COLO829 (cell line): ENCODE measurements at places on chromosomes 11 and 22.

GRCh38 chr11:40401132-40401853, 1058.2 kb downstream of the LRRC4C start:
- DNase-seq, result no peak

DNA sequence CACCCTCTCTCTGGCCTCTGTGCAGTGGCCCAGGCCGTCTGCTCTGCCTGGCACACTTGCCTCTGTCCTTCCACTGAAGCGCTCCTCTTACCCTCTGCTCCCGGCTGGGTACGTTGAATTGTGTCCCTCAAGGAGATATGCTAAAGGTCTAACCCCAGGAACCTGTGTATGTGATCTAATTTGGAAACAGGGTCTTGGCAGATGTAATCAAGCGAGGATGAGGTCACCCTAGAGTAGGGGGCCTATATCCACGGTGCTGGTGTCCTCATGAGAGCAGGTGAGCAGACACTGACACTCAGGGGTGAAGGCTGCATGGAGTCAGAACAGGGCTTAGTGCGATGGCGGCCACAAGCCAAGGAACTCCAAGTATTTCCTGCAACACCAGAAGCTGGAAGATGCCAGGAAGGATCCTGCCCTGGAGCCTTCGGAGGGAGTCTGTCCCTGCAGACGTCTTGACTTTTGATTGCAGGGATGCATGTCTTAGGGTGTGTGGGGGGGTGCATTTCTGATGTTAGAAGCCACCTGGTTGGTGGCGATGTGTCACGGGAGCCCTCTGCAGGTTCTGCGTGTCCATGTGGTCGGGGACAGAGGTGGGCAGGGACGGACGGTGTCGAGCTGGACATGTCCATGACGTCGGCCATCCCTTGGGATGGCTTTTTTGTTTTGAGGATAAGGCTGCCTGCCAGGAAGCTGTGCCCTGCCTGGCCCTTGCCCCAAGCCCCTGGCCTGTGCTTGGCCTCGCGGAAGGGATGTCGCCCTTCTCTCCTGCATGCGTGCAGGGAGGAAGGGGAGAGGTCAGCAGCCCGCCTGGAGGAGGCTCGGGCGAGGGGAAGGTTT, 68.6 kb downstream of the LRP5 start:
- no peak for DNase-seq

- DNase-seq, result no peak
These were observed 10.6 kb downstream of the FREY1 start for GRCh38 chr11:45896422-45896984.

- peak; percentile 38 for DNase-seq
These were observed 421.6 kb downstream of the METTL15 start for GRCh38 chr11:28529540-28530410.

- DNase-seq, result no peak
These were observed 66.6 kb downstream of the CACNG2 start for GRCh38 chr22:36636916-36637315.

DNA sequence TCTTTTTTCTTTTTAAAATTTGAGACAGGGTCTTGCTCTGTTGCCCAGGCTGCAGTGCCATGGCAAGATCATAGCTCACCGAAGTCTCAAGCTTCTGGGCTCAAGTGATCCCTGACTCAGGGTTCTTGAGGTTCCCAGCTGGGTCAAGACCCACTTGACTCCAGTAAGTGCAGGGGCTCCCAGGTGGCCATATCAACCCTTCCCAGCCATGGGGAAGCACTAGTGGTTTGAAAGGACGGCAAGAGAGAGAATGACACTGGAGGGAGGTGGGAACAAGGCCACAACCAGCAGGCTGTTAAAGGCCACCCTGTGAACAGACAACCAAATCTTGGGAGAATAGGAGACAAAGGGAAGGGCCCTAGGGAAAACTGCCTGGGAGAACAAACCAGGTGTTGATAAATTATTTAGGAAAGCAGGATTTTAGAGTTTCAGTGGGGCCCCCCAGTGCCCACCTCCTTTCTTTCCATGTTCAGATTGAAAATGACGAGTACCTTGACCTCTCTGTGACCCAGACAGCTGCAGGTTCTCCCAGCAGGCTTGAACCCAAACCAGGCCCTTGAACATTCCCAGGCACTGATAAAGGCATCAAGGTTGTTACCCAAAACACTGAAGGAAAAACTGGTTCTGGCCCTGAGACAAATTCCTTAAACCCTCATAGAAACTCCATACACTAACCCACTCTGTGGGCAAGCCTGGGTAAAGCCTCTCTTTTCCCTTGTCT, 28.8 kb downstream of the KLHL22 start:
- DNase-seq, result no peak

DNA sequence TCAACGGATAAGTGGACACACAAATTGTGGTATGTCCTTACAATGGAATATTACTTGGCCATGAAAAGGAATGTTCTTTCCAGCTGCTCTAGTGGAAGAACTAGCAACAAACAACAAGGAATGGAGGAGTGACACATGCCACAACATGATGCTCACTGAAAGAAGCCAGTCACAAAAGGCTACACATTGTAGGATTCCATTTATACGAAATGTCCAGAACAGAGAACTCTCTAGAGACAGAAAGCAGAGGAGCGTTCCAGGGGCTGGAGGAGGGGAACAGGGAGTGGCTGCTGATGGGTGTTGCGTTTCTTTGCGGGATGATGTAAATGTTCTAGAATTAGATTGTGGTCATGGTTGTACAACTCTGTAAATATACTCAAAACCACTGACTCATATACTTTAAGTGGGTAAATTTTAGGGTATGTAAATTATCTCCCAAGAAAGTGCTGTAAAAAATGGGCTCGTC, 32.4 kb upstream of the PDGFB start:
- DNase-seq, result no peak
